T-helper 1 cell (primary cell): ENCODE measurements at places on chromosomes 16 and 17.

- DNase-seq: no peak
Measured at GRCh38 chr17:49456183-49456965, 38.7 kb upstream of the NGFR start.

DNA sequence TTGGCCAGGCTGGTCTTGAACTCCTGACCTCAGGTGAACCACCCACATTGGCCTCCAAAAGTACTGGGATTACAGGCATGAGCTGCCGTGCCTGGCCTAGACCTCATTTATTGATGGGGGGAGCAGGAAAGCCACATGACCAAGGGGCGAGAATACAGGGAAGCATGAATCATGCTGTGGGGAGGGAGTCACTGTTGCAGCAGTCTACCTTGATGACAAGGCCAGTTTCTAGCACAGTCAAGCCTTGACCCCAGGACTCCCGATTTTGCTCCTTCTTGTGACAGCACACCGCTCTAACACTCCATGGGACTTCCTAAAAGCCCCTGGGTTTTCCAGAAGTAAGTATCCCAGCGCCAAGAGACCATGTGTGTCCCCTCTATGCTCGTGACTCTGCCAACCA is 42.9 kb upstream of the IRF8 start:
- DNase-seq: no peak

DNA sequence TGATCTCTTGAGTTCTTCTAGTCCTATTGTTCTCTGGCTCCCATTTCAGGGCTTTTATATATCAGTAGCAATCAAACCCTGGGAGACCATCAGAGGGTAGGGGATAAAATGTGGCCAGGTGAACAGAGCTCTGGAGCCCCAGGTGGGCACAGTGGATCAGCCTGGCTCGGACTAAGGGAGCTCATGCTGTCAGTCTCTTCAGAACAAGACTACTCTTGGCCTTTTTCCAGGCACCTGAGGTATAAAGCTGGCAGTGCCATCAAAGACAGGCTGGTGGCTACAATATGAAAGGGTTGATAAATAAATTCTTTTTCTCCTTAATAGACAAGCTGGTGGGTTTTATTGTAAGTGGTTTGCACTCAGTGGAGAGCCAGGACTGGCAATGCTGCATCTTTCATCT is 160.0 kb upstream of the CCL2 start:
- DNase-seq: no peak

- DNase-seq: no peak
Measured at GRCh38 chr17:50638966-50639713, 4.5 kb downstream of the ABCC3 start.

- DNase-seq: no peak
Measured at GRCh38 chr16:7640334-7640733, 307.7 kb downstream of the RBFOX1 start.

DNA sequence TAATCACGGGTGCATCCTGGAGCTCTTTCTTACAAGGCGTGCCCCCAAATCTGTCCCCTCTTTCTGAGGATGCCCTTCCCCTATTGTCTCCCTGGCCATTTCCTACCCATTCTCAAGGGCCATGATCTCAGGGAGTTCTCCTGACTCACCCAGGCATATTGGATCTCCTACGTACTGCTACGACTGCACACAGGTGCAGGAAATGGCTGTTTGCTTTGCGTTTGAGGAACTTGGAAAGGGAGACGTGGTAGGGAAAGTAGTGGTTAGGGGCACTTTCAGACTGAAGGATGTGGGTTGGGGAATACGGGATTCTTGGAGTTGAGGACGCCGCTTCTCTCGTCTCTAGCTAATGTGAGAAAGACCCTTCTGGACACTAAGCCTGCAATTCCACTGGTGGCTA is 18.7 kb upstream of the MEOX1 start:
- DNase-seq: no peak

DNA sequence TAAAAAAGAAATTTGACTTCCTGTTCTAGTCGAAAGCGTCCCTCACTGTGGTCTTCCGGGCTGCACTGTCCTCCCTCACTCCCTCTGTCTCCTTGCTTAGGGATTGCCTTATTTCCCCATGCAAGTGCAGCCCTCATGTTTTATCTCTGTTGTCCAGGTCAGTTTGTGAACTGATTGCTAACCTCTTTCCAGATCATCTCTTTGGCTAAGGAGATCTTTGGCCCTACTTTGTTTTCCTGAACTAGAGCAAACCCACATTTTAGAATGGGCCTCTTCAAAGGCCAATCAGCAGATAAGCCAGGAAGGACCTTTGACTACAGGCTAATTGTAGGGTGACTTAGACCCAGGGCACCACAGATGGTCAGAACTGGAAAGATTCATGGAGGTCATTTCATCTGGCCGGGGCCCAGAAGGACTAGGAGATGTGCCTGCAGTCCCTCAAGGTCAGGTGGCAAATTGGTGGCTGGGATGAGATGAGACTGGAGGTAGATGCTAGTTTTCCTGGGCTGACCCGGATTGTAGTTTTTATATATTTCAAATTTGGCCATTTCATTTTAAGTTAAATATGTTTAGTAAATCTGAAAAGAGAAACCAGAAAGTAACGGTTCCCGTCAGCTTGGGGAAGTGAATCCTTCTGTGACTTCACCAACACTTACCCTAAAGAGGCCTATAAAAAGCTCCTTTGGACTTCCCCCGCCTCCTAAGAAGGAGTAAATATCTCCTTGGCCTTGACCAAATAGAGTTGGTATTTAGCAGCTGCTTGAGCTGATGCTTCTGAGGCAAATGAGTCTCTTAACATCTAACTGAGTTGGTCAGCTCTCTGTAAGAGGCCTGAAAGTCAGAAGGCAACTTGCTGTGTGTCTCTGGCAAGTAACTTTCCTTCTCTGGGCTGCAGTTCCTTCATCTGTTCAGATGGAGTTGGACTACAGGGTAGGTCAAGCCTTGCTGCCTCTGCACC is 6.2 kb upstream of the SLC25A19 start:
- DNase-seq: peak; percentile 75

DNA sequence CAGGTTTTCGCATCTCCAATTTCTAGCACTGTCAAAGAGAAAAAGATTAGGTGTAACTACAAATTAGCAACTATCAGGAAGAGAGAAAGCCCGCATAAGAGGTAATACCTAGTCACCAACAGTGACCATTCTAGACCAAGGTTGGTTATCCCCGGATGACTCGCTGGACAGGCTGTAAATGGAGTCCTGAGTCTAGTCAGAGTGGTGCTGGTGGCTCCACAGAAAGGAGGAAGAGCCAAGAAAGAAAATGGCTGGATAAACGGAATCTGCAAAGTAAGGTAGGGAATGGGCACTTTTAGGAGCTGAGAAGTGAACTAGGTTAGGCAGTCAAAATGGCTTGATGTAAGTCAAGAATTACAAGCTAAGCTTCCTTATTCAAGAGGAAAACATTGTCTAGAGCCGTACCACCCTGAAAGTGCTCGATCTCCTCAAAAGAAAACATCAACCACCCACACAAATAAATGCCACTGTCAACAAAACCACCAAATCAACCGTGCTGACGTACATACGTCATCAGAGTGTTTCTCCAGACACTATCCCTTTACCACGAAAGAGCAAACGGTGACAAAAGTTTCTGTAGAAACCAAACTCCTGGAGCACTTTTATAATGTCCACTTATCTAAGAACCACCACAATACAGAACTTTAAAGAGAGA is 2.2 kb downstream of the GSPT1 start:
- peak; percentile 41 for DNase-seq

- DNase-seq: no peak
Measured at GRCh38 chr16:12679660-12680272, 123.9 kb downstream of the CPPED1 start.

DNA sequence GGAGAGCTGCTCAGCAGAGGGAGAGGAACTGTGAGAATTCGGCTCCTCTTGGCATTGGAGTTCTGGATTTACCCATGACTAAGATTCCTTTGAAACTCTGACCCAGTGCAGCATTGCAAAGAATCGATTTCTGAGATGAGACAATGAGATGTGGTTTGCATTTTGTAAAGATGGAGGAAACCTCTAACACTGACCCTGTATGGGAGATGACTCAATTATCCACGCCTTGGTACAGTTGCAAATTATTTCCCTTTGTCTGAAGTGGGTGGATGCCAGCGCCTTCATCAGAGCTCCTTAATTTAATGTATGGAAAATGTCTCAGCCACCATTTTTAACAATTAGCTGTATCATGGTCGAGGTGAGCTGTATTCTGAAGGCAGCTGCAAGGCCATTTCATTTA is 53.4 kb downstream of the NUP93 start:
- no peak for DNase-seq
